ENCODE measurements at places on chromosomes 6 and 20.

GRCh38 chr20:11569163-11569562, 348.5 kb upstream of the BTBD3 start:
- no peak for DNase-seq

DNA sequence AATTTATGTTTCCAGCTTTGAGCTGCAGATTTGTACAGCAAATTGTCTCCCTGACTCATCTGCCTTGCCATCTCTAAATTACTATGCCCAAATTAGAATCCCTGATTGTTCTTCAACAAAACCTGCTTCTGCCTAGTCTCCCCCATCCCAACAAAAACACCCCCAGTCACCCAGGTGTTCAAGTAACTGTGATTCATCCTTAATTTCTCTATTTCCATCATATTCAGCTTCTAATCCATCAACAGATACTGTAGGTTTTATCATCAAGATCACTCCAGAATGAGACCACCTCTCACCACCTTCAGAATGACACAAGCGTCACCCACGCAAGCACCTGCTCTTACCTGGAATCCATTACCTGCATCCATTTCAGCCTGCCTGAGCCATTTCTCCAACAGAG, 498.5 kb downstream of the PRKN start:
- DNase-seq, result no peak

- DNase-seq, result no peak
Measured at GRCh38 chr20:18477218-18477617, 10.0 kb downstream of the POLR3F start.

- no peak for DNase-seq
Measured at GRCh38 chr6:131251590-131252199, 116.4 kb downstream of the AKAP7 start.

- DNase-seq, result no peak
Measured at GRCh38 chr20:1477896-1478490, 11.3 kb upstream of the NSFL1C start.

GRCh38 chr20:45253261-45253660, 1.1 kb downstream of the SLPI start:
- no peak for DNase-seq

- no peak for DNase-seq
Measured at GRCh38 chr20:16257021-16257420, 316.2 kb downstream of the KIF16B start.

DNA sequence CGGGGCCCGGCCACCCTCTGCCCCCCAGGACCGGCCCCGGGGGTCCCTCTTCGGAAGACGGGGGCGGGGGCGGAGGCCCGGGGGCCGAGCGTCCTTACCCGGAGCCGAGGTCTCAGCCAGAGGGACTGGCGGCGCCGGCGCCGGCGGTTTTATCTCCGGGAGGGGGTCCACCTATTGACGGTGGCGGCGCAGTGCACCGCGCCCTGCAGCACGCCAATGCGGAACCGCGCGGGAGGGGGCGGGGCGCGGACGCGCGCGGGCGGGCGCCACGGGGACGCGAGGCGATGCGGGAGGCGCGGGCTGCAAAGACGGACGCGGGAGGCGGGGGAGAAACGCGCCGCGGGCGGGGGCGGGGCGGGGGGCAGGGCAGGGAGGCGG, at the start of gene EEF1A2:
EEF1A2 (minus strand) TSS at position 124 of the 378 bp plus-strand sequence. CDS start 1,320 bp downstream, outside the sequence.
- DNase-seq, result no peak

GRCh38 chr6:100549406-100550167, 84.9 kb upstream of the SIM1 start:
- no peak for DNase-seq

DNA sequence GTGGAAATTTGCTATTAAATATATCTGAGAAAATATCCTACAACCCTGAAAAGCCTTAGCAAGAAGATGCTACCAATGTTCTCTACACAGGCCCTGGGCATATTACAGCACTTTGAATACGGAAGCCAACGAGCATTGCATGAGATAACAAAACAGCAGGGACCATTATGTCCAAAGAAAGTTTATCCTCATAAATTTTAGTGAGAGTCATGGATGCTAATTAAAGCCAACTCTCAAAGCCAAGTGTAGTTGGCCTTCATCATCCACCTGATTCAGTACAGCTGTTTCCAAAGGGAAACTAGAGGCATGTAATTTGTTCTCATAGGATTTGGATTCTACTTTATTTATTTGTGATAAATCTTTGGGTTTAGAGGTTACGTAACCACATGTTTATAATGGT, 564.8 kb downstream of the RFPL4B start:
- no peak for DNase-seq

GRCh38 chr20:37657924-37658804, 35.7 kb upstream of the CTNNBL1 start:
- no peak for DNase-seq

GRCh38 chr20:3563133-3563532, 92.3 kb downstream of the ATRN start:
- DNase-seq, result no peak

GRCh38 chr6:31533455-31533841, 4.7 kb downstream of the MCCD1 start:
- no peak for DNase-seq

DNA sequence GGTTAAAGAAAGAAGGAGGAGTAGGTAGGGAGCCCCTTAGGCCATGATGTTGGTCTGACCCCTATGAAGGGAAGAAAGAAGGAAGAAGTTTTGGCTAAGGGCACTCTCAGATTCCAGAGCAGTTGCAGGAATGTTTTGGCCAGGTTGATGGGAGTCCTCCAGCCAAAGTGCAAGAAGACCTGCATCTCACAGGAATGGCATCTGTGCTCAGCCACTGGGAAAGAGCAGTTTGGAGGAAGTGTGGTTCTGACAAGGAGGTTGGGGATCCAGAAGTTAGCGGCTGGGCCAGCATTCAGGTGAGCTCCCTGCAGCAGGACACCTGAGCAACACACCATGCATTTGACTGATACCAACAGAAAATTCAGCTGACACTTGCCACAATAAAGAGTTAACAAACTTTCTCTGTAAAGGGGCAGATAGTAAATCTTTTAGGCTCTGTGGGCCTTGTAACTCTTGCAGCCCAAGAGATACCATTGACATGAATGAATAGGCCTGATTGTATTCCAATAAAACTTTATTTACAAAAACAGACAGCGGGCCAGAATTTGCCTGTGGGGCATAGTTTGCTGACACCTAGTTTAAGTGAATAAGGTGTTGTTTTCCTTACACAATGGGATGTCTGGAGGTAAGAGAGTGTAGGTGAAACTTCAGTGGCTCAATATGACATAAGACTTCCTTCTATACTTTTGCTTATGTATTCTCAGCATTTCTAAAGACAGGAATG, 71.0 kb downstream of the EDN1 start:
- DNase-seq, result no peak

DNA sequence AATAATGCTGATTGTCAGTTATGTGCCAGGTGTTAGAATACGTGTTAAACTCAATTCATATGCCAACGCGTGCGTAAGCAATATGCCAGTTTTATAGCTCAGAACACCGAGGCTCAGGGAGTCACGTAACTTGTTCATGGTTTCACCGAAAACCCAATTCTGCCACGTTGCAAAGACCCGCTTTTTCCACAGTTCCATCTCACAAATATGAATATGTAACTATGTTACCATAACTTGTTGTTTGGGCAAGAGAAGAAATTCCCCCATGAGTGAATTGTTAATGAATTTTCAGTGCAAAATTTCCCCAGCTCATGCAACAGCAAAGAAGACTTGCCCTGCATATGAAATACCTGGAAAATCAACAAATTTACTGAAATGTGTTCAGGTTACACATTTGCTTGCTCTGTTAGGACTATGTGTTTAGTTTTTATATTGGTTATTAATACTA, 30.1 kb downstream of the SF3B5 start:
- no peak for DNase-seq

- DNase-seq, result no peak
Measured at GRCh38 chr6:22506496-22506895, 62.9 kb upstream of the HDGFL1 start.

DNA sequence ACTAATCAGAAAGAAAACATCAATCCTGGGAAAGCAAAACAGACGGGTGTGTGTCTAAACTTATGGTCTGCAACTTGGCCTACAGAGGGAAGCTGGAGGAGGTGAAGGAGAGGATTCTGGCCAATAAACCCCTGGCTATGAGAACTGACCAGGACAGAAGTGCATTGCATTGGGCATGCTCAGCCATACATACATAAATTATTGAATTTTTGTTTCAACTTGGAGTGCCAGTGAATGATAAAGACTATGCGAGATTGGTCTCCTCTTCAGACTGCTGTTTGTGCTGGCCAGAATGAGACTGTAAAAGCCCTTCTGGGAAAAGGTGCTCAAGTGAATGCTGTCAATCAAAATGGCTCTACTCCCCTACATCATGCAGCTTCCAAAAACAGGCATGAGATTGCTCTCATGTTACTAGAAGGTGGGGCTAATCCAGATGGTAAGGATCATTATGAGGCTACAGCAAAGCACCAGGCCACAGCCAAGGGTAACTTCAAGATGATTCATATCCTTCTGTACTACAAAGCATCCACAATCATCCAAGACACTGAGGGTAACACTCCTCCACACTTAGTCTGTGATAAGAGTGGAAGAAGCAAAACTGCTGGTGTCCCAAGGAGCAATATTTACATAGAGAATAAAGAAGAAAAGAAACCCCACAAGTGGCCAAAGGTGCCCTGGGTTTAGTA, 17.4 kb downstream of the ADNP start:
- peak; percentile 59 for DNase-seq

GRCh38 chr6:109768485-109768884, 77.4 kb downstream of the FIG4 start:
- DNase-seq, result no peak

DNA sequence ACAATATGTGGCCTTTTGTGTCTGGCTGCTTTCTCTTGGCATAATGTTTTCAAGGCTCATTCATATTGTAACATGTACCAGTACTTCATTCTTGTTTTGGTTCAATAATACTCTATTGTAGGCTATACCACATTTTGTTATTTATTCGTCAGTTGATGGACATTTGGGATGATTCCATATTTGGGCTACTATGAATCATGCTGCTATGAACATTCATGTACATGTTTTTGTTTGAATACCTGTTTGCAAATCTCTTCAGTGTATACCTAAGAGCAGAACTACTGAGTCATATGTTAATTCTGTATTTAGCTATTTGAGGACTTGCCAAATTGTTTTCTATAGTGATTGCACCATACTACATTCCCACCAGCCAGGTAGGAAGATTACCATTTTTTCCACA, 259.9 kb downstream of the GMPR start:
- DNase-seq, result peak; percentile 54

DNA sequence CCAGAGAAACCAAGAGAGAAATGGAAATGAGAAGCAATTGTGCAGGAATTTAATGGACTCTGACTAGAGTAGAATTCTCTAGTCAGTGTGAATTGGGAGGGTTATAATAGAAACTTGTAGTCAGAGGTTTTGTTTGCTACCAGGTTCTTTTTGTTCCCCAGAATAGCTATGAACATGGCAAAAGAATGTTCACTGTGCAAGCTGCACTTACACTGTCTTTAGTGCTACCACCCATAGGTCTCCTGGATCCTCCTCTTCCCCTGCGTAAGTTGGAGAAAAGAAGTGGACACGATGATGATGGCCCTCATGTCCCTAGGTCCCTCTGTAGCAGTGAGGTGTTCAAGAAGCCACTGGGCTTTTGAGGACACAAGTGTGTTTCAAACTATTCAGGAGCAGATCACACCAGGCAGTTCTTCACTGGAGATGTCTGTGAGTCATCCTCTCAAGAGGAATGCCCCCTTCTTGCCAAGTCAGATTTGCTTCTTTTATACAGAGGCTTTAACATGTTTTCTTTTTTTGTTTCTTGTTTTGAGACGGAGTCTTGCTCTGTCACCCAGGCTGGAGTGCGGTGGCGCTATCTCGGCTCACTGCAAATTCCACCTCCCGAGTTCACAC, 47.6 kb upstream of the SMIM8 start:
- peak; percentile 49 for DNase-seq

- DNase-seq, result no peak
Measured at GRCh38 chr20:4056880-4057279, 41.5 kb upstream of the RNF24 start.

GRCh38 chr6:83917001-83917400, 57.5 kb downstream of the CYB5R4 start:
- DNase-seq, result no peak

GRCh38 chr6:149580880-149581279, 14.7 kb downstream of the GINM1 start:
- DNase-seq, result no peak

DNA sequence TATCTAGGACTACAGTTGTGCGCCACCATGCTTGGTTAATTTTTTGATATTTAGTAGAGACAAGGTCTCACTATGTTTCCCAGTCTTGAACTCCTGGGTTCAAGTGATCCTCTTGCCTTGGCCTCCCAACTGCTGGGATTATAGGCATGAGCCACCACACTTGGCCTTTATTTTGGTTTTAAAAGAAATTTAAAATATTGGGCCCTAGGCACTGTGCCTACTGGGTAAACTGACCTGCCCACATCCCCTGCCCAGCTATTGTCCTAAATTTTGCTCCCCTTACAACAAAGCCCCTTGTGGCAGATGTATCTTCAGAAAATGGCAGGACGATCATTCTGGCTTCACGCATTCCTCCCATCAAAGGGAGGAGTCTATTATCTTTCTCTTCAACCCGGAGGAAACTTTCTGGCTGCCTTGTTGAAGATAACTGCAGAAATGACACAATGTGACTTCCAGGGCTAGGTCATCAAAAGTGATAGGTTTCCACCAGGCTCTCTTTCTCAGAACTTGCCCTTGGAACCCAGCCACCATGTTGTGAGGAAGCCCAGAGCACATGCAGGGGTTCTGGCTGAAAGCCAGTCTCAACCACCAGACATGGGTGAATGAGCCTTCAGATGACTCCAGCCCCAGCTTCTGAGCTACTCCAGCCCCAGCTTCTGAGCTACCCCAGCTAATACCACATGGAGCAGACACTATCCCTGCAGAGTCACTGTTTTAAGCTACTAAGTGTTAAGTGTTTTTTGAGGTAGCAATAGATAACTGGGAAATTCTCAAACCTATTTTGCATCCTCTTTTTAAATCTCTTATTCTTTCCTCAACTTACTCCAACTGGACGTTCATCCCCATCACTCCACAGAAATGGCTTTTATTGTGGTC, 4.6 kb upstream of the GUCA1B start:
- DNase-seq, result peak; percentile 82

DNA sequence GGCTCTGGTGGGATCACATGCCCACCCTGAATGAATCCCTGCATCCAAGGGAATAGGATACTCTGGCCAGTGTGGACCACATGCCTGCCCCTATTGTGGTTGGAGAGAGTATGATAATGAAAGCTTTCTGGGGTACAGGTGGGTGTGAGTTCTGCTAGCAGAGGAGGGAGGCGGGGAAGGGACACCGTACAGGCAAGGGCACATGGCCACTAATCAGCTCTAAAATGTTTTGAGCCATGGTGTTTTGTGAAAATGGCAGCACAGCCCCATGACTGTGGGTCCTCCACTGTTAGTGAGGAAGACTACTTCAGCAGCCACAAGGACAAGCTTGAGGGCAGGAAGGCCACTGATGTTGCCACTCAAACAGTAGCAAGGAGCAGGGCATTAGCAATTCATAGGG, 11.9 kb upstream of the DHX35 start:
- DNase-seq, result no peak

Data from renal cortical epithelial cell (primary cell).